ENCODE measurements at places on chromosomes 11 and 22. TPM values are rescaled to one million over a fixed set of nuclear protein-coding genes. Genes with fewer than 3 reads are reported as not detected.

DNA sequence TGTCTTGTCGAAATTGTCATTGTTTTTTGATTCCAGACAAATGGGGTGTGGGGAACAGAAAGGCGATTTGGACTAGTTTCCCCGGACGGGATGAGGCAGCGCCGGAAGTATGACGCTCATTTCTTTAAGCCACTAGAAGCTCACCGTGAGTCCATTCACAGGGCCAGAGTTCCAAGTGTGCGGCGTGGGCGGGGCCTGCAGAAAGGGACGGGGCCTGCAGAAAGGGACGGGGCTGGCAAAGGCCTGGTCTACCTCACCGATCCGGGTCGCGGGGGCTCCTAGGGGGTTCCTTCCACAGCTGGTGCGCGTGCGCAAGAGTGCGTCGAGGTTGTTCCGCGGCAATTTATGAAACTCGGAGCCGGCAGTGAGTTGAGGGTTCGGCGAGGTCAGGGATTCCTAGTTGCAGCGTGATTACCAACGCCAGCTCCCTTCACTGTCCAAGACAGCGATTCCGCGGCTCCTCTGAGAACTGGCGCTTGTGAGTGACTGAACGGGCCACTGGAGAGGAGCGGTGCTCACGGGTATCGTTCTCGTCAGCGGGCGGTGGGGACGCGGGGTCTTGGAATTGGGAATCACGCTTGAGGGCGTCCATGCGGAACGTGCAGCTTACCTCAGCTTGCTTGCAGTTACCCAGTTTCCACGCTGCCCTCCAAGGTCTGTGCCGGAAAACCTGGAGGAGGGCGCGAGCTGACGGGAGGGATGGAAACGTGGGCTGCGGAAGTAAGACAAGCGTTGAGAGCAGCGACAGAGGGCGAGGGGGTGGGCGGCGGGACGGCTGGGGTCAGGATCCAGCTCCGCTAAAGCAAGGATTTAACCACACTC, at the start of gene ZNF215:
ZNF215 (plus strand) TSS at position 219 of the 822 bp plus-strand sequence. CDS start 5,847 bp downstream, outside the sequence.
- peak; percentile 36 for DNase-seq

DNA sequence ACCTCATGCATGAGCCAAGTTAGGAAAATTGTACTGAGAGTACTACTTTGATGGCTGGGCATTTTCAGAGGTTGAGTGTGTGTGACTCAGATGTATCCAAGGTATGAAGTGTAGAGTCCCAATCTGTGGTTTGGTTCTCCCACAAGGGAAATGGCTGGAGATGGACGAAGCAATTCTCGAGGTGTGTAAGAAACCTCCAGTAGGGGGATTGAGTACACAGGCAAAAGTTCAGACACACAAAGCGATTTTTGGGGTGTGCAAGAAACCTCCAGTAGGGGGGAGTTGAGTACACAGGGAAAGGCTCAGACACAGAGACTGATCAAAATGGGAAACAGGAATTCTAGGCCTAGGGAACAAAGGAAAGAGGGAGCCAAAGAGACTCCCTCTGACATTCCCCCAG, 1536.3 kb downstream of the FAM181B start:
- no peak for DNase-seq

DNA sequence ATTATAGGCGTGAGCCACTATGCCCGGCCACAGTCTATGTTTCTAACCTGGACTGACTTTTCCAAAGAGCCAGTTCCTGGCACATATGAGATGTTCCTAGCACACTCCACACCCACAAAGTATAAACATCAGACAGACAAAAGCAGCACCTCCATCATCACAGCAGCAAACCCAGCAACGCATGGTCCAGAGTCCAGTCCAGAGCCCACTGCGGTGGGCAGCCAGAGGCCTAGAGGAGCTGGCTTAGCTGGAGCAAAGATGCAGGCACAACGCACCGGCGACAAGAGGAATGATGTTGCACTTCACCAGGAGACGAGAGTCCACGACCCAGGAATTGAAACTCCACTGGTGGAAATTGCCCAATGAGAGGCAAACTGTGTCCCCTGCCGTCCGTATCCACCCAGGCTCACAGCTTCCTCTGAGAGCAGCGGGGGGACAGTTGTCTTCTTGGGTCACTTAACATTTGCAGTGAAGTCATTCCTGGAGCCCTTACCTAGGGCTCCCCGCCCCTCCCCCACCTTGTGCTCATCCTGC, 36.6 kb downstream of the RPS6KA4 start:
- no peak for DNase-seq

- no peak for DNase-seq
These were observed 115.1 kb downstream of the MPPED1 start for GRCh38 chr22:43526946-43527345.

DNA sequence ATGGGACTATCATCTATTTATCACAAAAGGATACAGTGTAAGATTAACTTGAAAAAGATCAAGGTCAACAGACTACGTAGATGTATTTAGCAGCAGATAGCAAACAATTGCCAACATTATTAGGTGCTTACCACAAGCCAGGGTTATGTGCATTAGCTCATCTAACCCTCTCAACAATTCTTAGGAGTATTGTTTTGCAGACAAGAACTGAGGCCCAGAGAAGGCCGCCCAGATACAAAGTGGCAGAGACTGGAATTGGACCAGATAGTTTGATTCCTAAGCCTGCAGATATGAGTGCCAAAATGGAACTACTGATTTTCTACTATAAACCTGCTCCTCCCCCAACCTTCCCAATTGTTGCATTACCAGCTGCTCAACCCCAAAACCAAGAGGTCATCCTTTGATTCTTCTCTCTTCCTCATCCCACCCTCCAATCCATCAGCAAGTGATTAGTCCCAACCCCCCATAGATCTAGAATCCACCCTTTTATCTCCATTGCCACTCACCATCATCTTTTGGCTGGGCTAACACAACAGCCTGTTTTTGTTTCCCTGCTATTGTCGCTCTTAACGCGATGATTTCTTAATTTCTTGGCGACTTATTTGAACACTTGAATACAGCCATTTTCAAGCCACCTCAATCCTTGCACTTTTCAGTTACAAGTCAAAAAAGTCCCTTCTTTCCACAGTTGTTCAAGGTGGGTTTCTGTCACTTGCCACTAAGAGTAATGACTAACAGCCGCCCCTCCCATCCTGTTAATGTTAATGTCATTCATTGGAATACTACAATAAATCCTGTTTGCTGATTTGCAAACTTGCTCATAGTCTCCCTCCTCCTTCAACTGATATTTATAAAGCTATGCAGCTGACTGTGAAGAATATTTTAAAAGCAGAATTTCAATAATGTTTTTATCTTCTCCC, 2.7 kb downstream of the TMEM123 start:
- no peak for DNase-seq

DNA sequence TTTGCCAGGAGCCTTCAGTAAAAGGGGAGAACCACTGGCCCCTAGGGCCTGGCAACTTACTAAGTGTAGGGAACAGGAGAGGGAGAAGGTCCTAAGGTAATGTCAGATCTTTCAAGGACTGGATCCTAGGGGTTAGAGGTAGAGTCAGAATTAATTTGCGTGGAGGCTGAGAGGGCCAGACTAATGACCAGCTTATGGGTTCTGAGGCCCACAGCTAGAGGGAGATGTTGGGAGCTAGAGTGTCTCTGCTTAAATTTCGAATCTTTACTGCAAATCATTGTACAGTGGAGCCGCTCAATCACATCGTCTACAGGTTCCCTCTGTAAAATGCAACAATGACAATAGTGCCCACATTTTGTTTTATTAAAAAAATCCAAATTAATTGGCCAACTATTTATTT, 31.4 kb downstream of the CLMP start:
- no peak for DNase-seq

DNA sequence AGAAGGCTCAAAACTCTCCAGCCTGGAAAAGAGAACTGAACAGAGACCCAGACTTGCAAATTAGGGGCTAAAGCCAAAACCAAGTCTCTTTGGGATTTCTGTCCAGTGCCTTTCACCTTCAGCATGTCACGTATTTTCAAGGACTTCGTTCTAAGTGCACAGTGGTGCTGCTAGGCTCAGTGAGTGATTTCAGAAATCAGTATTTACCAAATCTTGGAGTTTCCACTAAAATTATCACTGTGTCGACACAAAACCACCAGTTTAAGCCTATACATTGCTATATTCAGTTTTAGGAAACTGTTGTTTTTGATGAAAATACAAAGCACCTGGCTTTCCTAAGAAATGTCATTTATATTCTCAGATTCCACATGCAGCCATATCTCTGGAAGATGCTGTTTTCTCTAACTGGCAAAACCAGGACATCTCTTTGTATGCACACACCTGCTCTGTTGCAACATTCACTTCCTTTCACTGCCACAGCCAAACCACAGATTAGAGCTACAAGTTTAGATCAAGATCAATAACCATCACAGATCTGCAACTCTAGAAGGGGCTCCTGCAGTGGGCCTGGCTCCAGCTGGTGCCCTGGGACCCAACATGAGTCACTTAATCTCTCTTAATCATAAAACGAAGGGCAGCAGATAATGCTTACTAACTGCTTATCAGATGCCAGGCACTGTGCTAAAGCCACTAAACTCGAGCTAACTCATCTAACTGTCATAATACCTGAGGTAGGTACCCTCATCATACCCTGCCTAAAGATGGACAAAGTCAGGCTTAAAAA, 22.3 kb downstream of the SMCO4 start:
- DNase-seq = no peak

GRCh38 chr11:19018901-19019300, 41.6 kb downstream of the MRGPRX2 start:
- DNase-seq = no peak

DNA sequence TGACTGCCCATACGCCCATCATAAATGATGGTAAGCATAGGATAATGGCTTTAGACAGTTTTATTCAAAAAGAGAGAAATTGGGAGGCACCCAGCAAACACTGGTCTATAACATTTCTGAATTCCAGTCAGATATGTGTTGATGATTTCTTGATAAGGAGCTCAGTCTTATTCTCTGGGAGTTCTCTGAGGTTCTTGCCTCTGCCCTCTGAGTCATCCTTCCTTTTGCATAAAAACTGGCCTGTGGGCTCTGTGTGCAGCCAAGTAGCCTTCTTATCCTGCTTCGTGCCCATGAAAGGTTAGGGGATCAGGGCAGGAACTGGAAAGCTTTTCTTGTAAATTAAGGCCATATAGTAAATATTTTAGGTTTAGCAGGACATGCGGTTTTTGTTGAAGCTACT, 48.9 kb downstream of the FAR1 start:
- peak; percentile 54 for DNase-seq

DNA sequence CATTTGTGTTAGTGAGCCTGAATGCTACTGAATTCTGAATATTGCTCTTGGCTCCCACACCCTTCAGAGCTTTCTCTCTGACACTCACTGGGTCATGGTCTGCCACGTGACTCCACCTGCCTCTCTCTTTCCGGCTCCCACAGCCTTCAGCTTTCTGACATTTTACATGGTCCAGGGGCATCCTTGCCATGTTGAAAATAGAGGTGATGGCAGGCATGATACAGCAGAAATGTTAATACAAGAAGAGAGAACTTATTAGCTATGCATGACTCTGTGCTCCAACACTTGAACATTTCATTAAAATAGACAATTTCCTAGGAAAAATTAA, 90.3 kb upstream of the CLDN5 start:
- no peak for DNase-seq

The TMPRSS4 gene
- not detected for polyA plus RNA-seq

The PARVB gene
- 57.8 TPM for polyA plus RNA-seq

- no peak for DNase-seq
These were observed 332.4 kb downstream of the ETS1 start for GRCh38 chr11:128254941-128255340.

The DBX1 gene
- polyA plus RNA-seq = not detected

The AMBRA1 gene
- polyA plus RNA-seq = 9.9 TPM

The OR51B4 gene
- polyA plus RNA-seq = not detected

The ADORA2A gene
- polyA plus RNA-seq = 0.97 TPM

The E2F8 gene
- polyA plus RNA-seq = 2.0 TPM

DNA sequence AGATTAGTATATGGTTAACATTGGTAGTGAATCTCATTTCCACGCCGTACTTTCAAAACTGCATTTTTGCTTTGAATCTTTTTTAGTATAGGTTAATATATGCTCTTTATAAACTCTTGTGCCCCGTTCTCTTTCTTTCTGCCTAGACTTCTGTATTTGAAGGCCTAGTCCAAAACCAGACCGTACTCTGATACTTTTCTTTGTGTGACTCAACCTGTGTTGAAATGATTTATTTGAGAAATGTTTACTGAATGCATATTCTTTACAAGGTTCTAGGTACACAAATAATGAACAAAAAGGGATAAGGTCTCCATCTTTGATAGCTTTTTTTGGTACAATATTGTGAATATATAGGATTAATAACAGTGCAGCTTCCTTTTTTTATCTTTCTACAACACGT, 68.3 kb downstream of the HIPK3 start:
- DNase-seq = no peak

GRCh38 chr11:9748361-9748970, 84.6 kb downstream of the SWAP70 start:
- DNase-seq = no peak

The OR10S1 gene
- polyA plus RNA-seq = not detected

The CLTCL1 gene
- 14.0 TPM for polyA plus RNA-seq

DNA sequence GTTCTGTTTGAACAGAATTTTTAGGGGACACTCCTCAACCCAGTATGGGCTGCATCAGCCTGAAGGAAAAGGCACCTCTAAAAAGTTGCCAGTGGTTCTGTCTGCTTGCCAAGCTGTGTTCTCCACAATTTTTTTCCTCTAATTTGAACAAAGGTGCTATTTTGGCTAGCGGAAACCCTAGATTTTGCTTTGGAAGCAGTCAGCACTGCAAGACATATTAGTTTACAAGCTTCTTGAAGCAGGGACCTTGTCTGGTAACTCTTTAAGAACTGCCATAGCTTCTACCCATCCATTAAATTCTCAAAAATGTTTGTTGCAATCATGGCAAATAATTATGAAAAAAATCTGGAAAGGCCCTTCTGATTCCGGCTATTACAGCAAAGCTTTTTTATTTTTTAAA, 75.6 kb upstream of the HEPHL1 start:
- DNase-seq = no peak

GRCh38 chr11:133403900-133404299, 128.4 kb downstream of the OPCML start:
- no peak for DNase-seq

GRCh38 chr11:117454564-117454917, 126.9 kb downstream of the CEP164 start:
- DNase-seq = no peak

DNA sequence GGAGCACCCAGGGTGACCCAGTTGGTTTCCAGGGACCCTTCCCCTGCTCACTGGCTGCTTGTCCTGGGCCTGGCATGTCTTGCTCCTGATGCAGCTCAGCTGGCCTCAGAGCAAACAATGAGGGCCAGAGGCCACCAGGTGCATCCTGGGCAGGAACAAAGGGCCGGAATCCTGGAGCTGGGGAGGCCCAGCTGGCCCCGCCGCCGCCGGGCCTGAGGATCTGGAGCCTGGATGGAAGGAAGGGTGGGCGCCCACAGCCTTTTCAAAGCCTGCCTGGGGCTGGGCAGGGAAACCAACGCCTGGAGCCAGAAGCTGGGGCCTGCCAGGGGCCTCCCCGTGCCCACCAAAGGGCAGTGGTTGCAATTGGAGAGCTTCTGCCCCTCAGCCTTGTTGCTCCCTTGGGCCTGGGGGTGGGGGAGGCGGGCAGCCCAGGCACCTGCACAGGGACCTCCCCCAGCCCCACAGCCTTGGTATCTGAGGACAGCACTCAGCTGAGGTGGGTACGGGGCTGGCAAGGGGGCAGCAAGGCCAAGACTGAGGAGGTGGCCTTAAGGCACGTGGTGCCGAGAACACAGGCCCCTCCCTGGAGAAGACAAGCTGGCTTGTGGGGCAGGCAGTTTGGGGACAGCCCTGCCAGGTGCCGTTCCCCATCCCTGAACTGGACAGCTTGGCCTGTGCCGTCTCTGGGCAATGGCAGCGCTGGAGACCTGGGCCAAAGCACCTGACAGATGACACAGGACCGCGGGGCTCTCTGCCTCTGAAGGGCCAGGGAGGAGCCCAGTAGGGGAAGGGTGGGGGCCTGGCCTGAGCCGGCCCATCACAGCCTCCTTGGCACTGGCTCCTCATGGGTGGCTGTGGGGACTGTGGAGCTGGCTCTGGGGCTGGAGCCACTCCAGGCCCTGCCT, 7.1 kb upstream of the ADORA2A start:
- DNase-seq = no peak

All from BJ (cell line).